ENCODE measurements at places on chromosomes 11 and 22.

- no peak for DNase-seq
These were observed 198.7 kb upstream of the MTMR2 start for GRCh38 chr11:96122601-96123074.

DNA sequence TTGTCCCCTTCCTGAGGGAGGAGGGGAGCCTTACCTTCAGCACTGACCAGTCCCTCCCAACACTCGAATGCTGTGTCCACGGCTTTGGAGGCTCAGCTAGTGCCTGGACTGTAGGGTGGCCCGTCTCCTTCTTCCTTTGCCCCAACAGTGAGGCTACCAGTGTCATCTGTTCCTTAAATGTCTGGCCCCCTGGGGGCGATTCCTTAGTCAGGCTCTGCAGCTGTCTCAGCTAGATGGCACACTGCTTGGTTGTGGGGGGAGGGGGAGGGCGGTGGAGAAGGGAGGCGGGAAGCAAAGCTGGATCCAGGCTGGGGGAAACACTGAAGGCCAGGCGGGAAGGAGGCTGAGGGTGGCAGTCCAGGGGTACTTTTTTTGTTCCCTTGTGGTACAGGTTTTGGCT is at the start of gene IGSF22:
TSS of gene IGSF22 (minus strand) at position 149 of the 400 bp plus-strand sequence. CDS start 1,952 bp downstream, outside the sequence.
- no peak for DNase-seq

DNA sequence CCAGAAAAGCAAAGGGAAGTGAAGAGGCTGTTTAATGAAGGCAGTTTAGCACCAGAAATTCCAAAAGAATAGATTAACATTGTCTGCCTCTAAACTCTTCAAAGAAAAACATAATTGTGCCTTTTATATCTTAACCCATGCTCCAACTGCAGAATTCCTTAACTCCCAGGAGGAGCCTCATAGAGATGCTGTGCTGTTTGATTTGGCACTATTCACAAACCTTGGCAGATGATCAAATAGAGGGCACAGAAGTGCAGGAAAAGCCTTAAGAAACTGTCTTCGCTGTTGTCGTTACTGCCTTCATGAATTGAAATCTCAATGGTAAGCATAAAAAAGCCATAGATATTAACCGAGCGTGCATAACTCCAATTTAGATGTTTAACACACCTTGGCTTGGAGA is 124.1 kb upstream of the MPPED2 start:
- DNase-seq = no peak

GRCh38 chr11:48049036-48049435 is 68.7 kb downstream of the PTPRJ start:
- DNase-seq = no peak

DNA sequence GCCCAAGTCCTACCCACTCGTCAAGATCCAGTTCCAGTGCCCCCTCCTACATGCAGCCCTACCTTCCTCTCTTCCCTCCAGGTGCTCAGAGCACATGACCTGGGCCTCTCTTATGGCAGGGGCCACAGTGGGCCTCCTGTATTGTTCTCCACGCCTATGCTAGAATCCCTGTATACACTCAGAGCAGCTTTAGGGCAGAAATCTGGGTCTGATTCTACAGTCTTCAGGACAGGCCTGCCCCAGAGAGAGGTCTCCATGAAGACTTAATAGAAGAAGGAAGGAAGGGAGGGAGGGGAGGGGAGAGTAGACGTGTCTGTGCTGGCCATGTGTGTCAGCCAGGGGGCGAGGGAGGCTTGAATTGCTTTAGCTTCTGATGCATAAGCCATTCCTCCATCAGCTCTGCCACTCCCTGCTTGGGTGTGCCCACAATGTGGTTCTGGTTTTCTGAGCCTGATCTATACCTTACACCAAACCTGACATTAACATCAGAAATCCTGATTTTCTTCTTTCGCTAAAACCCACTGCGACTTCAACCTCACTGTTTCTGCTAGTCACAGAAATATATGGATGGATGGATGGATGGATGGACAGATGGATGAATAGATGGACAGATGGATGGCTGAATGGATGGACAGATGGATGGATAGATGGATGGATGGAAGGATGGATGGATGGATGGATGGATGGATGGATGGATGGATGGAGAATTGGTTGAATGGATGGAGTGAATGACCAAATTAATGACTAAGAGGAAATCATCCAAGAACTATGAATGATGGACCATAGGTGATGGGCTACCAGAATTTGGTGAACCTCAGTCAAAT is 56.6 kb upstream of the PRDM11 start:
- no peak for DNase-seq

All from activated CD4-positive, alpha-beta T cell treated with anti-CD3 and anti-CD28 coated beads, Interleukin-2, amount 10 ng/mL, durations not matched to agents 24 days and 14 days (primary cell).